Esophagus squamous epithelium (tissue), 5 donors: ENCODE measurements at places on chromosomes 4 and X.
A peak's percentile ranks its signal among the peaks of the same experiment; 100 is the strongest.

DNA sequence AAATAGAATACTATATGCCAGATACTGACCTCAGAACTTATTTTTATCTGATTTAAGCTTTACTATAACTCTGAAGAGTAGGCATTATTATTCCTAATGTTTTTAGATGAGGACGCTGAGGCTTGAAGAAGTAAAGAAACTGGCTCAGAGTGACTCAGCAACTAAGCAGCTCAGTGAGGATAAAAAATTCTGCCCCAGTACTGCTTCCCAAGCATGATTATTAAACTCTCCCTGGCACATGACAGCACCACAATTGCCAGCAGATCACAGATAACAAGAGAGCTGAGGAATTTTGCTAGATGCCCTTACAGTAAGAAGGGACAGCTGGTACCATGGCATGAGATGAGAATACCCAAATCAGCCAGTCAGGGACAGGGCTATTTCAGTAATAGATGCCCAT lies 219.4 kb downstream of the NKX6-1 start:
- no peaks in the 10 kb centered on the region for H3K36me3 ChIP-seq
- H3K4me3 ChIP-seq: no peak overlapping the region
- H3K27me3 ChIP-seq: no peaks in the 10 kb centered on the region
- no peak for DNase-seq

GRCh38 chrX:136779346-136779781 lies 1.4 kb downstream of the ARHGEF6 start:
- H3K36me3 ChIP-seq: no peaks in the 10 kb centered on the region
- peak overlapping the region; percentile 29 for H3K4me3 ChIP-seq
- H3K27ac ChIP-seq: peak overlapping the region; percentile 46
- no peaks in the 10 kb centered on the region for H3K4me1 ChIP-seq
- no peak for DNase-seq
- no peaks in the 10 kb centered on the region for H3K27me3 ChIP-seq

GRCh38 chr4:71553605-71554004 lies 214.8 kb downstream of the SLC4A4 start:
- no peaks in the 10 kb centered on the region for H3K27me3 ChIP-seq
- H3K4me3 ChIP-seq: no peak overlapping the region
- no peak for DNase-seq
- H3K36me3 ChIP-seq: no peaks in the 10 kb centered on the region
- H3K4me1 ChIP-seq: no peaks in the 10 kb centered on the region

- H3K4me1 ChIP-seq: no peaks in the 10 kb centered on the region
- H3K27ac ChIP-seq: no peak overlapping the region
- H3K36me3 ChIP-seq: no peaks in the 10 kb centered on the region
- no peak for DNase-seq
These were observed 1454.3 kb downstream of the FSTL5 start for GRCh38 chr4:160709546-160709945.

GRCh38 chr4:156941940-156942548 lies 29.6 kb downstream of the PDGFC start:
- no peaks in the 10 kb centered on the region for H3K27me3 ChIP-seq
- peaks cover 11% of the 10 kb centered on the region for H3K4me1 ChIP-seq

DNA sequence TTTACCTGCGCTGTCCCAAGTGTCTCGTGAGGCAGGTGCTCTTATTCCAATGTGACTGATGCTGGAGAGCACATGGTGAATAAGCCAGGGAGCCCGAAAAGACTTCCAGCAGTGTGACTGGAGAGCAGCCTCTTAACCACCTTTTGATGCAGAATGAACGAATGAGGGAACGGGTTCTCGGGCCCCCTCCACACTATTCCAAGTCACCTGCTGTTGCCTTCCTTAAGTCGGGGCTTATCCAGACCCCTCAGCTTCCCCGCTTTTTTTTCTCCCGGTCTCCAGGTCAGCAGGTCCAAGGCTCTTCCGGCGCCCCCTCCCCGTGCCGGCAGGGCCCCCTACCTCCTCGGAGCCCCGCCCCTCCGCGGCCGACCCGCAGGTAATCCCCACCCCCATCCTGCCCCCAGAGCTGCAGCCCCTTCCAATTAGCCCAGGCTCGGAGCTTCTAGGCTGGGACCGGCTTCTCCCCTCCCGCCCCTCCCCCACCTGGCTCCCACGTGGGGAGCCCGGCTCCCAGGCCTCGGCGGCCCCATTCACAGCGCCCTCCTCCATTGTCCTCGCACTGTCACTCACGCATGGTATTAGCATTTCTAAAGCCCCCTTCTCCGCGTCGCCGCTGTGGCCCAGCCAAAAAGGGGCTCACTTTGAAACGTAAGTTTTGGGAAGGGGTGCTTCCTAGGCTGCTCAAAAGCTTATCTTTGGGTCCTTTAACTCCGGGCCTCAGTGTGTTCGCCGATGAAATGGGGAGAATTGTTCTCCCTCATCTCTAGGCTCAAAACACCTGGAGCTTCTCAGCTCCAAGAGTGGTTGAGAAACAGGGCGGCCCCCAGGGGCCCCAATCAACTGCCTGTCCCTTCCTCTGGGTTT lies 56.2 kb upstream of the PJA1 start:
- H3K27ac ChIP-seq: no peak overlapping the region
- H3K4me3 ChIP-seq: no peak overlapping the region
- no peaks in the 10 kb centered on the region for H3K27me3 ChIP-seq
- no peak for DNase-seq
- H3K4me1 ChIP-seq: peaks cover 6% of the 10 kb centered on the region

GRCh38 chr4:152817331-152817730 lies 37.6 kb downstream of the ARFIP1 start:
- no peaks in the 10 kb centered on the region for H3K27me3 ChIP-seq
- no peak overlapping the region for H3K27ac ChIP-seq
- no peak for DNase-seq
- H3K4me3 ChIP-seq: no peak overlapping the region

GRCh38 chr4:170423137-170423536 lies 333.4 kb upstream of the AADAT start:
- H3K36me3 ChIP-seq: no peaks in the 10 kb centered on the region
- no peak overlapping the region for H3K27ac ChIP-seq
- no peaks in the 10 kb centered on the region for H3K4me1 ChIP-seq
- no peak for DNase-seq
- H3K27me3 ChIP-seq: no peaks in the 10 kb centered on the region
- H3K4me3 ChIP-seq: no peak overlapping the region

- H3K36me3 ChIP-seq: no peaks in the 10 kb centered on the region
- H3K27ac ChIP-seq: peak overlapping the region; percentile 24
- H3K4me1 ChIP-seq: peaks cover 25% of the 10 kb centered on the region
- H3K4me3 ChIP-seq: no peak overlapping the region
These were observed 19.5 kb downstream of the RELL1 start for GRCh38 chr4:37666625-37667071.

DNA sequence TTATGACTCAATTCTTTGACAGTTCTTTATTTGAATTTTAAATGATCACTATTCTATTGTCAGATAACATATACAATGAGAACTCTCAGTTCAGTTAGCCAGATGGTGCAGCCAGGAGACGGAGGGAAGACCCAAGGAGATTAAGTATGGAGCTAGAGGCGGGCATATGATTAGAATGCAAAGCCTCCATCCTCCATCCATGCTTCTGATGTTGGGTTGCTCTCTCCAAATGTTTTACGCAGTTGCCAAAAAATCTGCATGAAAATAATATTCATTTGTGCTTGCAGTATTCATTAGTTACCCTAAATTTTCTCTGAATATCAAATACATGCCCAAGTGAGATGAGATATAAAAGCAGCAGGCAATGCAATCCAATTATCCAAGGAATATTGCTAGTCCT lies 874.8 kb downstream of the C4orf33 start:
- H3K27ac ChIP-seq: no peak overlapping the region
- H3K4me3 ChIP-seq: no peak overlapping the region
- no peaks in the 10 kb centered on the region for H3K4me1 ChIP-seq
- H3K27me3 ChIP-seq: no peaks in the 10 kb centered on the region

DNA sequence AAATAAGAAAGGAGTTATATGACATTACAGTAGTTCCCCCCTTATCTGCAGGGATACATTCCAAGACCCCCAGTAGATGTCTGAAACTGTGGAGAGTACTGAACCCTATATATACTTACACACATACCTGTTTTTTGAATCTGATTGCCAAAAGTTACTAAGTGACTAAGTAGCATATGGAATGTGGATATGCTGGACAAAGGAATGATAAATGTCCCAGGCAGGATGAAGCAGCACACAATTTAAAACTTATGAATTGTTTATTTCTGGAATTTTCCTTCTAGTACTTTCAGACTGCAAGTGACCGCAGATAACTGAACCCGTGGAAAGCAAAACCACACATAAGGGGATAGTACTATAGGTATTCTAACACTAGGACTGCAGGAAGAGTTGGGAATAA lies 22.7 kb downstream of the UGDH start:
- H3K27me3 ChIP-seq: no peaks in the 10 kb centered on the region
- no peak overlapping the region for H3K27ac ChIP-seq
- no peaks in the 10 kb centered on the region for H3K4me1 ChIP-seq
- H3K4me3 ChIP-seq: no peak overlapping the region
- DNase-seq: no peak

GRCh38 chrX:115047181-115047580 lies 29.8 kb upstream of the IL13RA2 start:
- no peak overlapping the region for H3K4me3 ChIP-seq
- H3K27me3 ChIP-seq: no peaks in the 10 kb centered on the region
- no peak overlapping the region for H3K27ac ChIP-seq

DNA sequence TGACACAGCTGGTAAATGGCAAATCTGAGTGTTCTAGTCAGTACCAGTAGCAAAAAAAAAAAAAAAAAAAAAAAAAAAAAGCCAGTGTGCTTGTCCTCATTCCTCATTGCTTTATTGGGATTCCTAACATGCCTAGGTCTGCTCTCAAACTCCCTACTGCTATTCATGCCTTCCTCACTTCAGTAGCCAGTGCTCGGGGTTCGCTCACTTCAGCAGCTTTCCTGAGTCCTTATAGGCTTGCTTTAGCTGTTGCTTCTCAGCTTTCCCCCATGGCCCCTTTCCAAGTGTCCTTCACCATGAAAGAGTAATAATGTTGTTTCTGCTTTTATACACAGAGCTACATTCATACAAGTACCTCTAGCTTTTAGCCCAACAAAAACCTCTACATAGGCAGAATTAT lies 30.8 kb downstream of the SLITRK2 start:
- no peaks in the 10 kb centered on the region for H3K36me3 ChIP-seq
- H3K4me3 ChIP-seq: no peak overlapping the region
- no peak for DNase-seq

DNA sequence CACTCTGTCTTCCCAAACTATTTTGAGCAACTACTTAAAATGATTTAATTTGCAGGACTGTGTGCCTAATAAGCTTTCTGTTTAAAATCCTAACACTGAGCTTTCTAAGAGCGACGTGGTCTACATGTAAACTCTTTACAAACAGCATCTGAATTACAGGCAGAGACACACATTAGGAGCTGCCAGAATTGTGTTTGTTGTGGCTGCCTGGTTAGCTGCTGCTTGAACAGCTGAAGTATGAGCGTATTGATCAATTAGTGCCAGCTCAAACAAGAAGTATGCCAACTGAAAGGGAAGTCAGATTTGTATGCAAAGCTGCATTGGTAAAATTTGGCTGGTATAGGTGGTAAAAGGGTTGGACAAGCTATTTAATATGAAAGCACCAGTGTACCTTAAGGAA lies 384.4 kb downstream of the PCDH7 start:
- H3K4me1 ChIP-seq: no peaks in the 10 kb centered on the region
- no peaks in the 10 kb centered on the region for H3K27me3 ChIP-seq
- no peak overlapping the region for H3K4me3 ChIP-seq
- no peak overlapping the region for H3K27ac ChIP-seq
- DNase-seq: no peak
- H3K36me3 ChIP-seq: no peaks in the 10 kb centered on the region

DNA sequence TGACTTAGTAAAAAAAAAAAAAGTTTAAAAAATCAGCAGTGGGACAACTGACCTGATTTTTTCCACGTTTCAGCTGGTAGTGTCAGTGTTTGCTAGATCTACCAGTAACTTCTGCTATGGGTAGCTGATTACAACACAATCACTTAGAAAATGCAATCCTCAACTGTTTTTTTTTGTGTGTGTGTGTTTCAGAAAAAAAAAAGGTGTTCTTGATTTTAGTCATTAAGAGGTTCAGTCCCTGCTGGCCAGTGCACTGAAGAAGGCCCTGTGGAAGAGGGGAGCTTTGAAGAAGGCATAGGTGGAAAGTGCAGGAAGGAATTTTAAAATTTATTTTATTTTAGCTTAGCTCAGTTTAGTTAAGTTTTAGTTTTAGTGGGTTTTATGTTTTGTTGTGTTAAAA lies 46.9 kb downstream of the SH2D1A start:
- H3K4me3 ChIP-seq: no peak overlapping the region
- no peaks in the 10 kb centered on the region for H3K4me1 ChIP-seq
- no peaks in the 10 kb centered on the region for H3K27me3 ChIP-seq
- DNase-seq: no peak
- no peak overlapping the region for H3K27ac ChIP-seq

- no peak for DNase-seq
- H3K27me3 ChIP-seq: no peaks in the 10 kb centered on the region
- H3K36me3 ChIP-seq: no peaks in the 10 kb centered on the region
- peak overlapping the region; percentile 98 for H3K27ac ChIP-seq
These were observed 1.1 kb downstream of the MECP2 start for GRCh38 chrX:154096140-154097002.

DNA sequence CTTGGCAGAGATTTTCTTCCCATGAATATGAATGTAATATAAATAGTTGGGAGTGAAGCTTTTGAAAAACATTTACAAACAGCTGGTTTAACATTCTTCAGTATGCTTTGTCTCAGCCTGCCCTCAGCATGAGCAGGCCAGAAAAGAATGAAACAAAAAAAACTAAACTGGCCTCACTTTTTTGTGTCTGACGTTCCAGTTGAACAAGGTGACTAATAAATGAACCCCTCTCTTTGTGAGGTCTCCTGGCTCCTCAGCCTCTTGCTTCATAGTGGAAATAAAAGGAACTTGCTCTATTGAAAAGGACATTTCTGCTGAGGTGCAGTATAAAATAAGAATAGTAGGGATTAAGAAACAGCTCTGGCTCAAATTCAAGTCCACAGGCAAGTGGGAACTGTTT lies 9.4 kb downstream of the CHST7 start:
- no peak overlapping the region for H3K4me3 ChIP-seq
- no peaks in the 10 kb centered on the region for H3K27me3 ChIP-seq
- H3K36me3 ChIP-seq: no peaks in the 10 kb centered on the region
- no peak for DNase-seq
- H3K27ac ChIP-seq: peak overlapping the region; percentile 73
- H3K4me1 ChIP-seq: no peaks in the 10 kb centered on the region

DNA sequence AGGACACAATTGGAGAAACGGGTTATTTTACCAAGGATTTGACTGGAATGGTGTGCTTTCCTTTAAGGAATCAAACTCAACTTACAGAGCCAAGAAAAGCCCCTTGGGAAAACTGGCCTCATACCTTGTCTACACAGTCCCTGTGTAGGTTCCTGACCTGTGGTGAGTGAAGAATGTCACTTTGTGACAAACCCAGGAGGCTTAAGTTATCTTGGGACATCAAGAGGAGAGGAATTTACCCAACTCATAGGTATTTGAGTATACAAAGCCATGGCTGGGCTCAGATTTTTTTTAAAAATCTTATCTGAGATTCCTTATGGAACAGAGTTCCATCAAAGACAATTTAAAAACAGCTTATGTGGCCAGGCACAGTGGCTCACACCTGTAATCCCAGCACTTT lies 112.1 kb downstream of the EIF4E start:
- H3K4me3 ChIP-seq: no peak overlapping the region
- no peaks in the 10 kb centered on the region for H3K4me1 ChIP-seq
- DNase-seq: no peak
- H3K36me3 ChIP-seq: no peaks in the 10 kb centered on the region
- H3K27me3 ChIP-seq: no peaks in the 10 kb centered on the region
- H3K27ac ChIP-seq: no peak overlapping the region

GRCh38 chr4:8828869-8829268 lies 42.8 kb downstream of the HMX1 start:
- no peaks in the 10 kb centered on the region for H3K36me3 ChIP-seq
- no peak overlapping the region for H3K4me3 ChIP-seq
- DNase-seq: no peak
